Pons (tissue), 1 donor: ENCODE measurements at places on chromosomes 3 and 15.
A peak's percentile ranks its signal among the peaks of the same experiment; 100 is the strongest.

GRCh38 chr3:159200176-159200575 is 398.3 kb downstream of the MFSD1 start:
- DNase-seq, result no peak

- DNase-seq, result no peak
These were observed 242.8 kb downstream of the DTWD1 start for GRCh38 chr15:49863431-49864224.

DNA sequence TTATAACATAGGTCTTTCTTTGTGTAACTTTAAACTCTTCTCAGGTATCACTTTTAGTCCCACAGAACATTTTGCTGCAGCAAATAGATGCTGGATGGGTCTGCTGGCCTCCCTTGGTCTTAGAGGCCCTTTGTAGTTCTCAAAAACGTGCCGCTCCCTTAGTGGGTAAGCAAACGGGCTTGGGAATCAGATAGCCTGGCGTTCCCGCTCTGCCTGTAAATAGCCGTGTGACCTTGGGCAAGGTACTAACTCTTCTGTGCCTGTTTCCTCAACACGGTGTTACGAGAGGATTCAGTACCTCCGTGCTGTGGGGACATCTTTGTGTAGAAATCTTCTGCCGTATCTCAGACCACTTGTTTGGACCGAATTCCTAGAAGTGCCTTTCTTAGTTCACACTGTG is 64.4 kb downstream of the DNAJB8 start:
- DNase-seq, result no peak

DNA sequence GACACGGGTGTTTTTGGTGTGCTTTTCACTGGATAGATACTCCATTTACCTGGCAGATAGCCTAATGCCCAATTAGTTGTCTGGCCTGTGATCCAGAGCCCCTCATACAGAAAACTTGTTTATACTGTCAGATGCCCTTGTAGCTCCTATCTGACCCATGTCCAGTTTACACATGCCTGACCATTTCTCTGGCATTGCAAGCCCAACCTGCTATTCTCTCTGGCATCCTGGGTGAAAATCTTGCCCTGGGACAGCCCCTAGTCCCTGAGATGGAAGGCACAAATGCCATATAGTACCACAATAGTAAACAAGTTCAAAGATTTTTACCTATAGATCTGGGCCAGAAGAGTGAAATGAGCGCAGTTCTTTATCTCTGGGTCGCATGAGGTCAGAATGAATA is 212.6 kb downstream of the ZBBX start:
- DNase-seq, result no peak

- no peak for DNase-seq
These were observed 30.6 kb downstream of the SNRK start for GRCh38 chr3:43316783-43317460.

DNA sequence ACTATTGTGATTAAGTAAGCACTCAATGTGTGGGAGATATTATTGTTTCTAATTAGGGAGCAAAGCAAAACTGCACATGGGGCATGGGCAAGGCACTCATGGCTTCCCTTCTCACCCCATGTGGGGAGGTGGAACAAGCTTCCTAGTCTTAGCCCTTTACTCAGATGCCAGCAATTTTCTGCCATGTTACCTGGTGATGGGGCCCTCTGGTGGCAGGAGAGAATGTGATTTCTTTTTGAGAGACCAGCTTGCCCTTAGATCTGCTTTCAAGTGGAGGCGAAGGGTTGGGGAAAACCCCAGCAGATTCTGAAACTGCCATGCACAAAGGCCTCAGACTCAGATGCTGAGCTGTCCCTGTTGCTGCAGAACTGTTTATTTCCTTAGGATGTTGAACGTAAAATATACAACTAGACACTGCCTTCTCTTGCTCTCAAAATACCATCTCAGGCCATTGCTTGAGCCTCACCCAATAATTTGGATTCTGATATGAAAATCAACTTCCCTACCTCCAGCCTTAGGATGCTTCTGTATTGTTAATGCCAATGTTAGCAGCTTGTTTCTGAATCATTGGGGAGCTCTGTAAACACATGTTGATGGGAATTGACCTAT is 130.2 kb upstream of the TPRG1 start:
- DNase-seq, result peak; percentile 17

- DNase-seq, result peak; percentile 17
These were observed 53.0 kb upstream of the GSK3B start for GRCh38 chr3:120147072-120147871.

DNA sequence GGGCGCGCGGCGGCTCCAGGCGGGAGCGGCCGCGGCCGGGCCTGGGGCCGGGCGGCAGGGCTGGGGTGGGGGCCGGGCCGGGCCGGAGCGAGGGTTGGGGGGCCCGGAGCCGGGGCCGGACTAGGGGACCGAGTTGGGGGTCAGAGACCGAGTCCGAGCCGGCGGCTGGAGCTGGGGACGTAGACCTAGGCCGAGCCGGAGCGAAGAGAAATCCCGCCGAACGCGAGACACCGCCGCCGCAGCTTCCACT is 37.3 kb downstream of the HMCES start:
- no peak for DNase-seq

DNA sequence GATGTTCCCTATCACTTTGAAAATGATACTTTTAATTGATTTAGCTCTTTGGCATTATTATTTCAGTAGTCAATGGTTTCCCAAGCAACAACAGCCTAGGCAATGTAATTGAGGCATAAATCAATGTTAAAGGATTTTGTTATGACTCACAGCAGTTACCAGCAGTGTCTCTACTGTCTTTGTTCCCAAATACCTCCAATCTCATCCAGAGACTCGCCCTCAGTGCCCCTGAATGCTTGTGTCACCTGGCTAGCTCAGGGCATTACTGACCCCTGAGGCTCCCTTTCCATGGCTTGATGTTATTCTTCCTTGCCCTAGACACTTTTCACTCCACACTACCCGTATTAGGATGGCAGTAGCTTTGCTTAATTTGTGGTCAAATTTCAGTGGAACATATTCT is 227.2 kb downstream of the SQOR start:
- no peak for DNase-seq

DNA sequence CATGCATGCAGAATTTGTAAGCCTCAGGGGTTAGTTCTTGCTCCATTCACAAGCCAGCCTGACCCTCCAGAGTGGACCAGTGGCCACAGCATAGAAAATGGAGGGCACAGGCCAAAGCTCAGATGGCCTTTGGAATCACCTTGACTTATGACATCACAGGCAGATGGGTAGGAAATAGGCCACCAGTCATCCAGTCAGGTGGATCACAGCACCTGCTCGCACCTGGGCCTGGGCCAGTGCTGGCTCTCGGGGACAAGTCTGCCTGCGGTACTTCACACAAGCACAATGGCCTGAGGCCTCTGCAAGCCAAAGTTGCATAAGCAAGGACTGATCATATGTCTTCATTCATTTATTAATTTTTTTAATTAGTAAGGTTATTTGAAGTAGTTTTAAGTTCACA is 39.3 kb downstream of the PPCDC start:
- no peak for DNase-seq

DNA sequence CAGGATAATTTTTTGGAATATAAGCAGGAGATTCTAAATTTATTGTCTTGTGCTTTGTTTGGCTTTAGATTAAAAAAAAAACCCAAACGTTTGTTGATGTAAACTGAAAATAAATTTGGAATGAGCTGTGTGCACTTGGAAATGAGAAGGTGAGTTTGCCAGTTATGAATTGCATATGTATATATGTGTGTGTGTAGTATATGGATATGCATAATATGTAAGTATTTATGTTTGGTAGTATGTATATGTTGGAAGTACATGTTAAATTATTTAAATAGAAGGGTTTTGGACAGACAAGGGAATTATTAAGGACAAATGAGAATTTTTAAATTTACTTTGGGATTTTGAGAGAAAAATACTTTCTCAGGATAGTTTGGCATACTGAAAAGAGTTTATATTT is 265.8 kb upstream of the CNTN3 start:
- no peak for DNase-seq

GRCh38 chr3:113166719-113167492 is 44.5 kb upstream of the BOC start:
- peak; percentile 51 for DNase-seq

GRCh38 chr3:140724856-140725812 is 47.3 kb downstream of the TRIM42 start:
- DNase-seq, result no peak

- no peak for DNase-seq
These were observed 13.5 kb downstream of the TIGIT start for GRCh38 chr3:114307222-114307830.

DNA sequence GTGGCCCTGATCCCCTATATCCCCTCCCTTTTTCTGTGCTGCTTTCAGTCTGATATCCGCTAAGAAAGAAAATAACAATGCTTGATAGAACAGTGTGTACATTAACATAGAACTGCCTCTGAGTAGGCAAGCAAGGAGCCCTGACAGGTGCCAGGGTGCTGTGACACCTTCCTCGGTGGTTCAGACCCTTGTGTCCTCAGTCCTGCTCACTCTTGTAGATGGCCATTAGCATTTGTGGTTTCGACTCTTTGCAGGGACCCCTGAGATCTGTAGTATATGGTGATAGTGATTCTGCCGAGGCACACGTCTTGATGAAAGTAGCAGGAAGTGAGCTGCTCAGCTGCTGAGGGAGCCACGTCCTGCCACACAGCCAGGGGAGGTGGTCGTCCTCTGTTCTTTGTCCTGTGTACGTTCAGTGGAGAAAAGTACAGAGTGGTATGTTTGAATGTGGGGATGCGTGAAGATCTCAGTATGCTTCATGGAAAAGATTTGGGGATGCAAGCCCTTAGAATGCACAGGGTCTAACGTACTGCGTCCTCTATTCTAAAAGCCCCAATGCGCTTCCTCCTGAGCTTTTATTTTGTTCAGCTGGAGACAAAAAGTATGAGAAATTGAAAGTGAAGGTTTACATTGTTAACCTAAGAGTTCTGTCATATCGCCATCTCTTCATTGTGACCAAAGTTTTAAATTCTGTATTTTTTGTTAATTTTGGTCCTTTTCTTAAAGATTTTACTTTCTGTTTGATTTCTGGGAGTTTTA is 35.4 kb downstream of the PXYLP1 start:
- DNase-seq, result no peak

- no peak for DNase-seq
These were observed 115.0 kb downstream of the ISL2 start for GRCh38 chr15:76451540-76451939.

- no peak for DNase-seq
These were observed 1092.5 kb upstream of the EPHA6 start for GRCh38 chr3:95721938-95722337.

DNA sequence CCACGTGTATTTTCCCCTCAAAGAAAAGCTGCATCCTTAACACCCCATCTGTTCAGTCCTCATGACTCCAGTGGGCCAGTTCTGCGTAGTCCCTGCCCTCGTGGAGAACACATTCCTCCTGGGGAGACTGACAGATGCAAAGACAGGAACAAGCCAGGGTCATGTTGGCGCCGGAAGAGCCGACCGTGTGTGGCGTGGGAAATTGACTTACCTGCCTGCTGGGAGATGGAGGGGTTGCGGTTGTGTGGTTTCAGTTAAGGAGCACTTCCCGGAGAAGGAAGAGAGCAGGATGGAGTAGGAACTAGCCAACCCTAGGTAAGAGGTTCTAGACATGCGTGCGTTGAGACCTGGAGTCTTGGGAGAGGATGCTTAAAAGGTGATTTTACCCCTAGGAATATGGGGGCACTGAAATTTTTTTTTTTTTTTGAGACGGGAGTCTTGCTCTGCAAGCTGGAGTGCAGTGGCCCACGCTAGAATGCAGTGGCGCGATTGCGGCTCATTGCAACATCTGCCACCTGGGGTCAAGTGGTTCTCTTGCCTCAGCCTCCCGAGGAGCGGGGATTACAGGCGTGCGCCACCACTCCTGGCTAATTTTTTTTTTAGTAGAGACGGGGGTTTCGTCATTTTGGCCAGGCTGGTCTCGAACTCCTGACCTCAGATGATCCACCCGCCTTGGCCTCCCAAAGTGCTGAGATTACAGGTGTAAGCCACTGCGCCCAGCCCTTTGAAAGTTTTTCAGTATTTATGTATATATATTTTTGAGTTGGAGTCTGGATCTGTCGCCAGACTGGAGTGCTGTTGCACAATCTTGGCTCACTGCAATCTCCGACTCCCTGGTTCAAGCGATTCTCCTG is 1.4 kb downstream of the VHL start:
- no peak for DNase-seq

DNA sequence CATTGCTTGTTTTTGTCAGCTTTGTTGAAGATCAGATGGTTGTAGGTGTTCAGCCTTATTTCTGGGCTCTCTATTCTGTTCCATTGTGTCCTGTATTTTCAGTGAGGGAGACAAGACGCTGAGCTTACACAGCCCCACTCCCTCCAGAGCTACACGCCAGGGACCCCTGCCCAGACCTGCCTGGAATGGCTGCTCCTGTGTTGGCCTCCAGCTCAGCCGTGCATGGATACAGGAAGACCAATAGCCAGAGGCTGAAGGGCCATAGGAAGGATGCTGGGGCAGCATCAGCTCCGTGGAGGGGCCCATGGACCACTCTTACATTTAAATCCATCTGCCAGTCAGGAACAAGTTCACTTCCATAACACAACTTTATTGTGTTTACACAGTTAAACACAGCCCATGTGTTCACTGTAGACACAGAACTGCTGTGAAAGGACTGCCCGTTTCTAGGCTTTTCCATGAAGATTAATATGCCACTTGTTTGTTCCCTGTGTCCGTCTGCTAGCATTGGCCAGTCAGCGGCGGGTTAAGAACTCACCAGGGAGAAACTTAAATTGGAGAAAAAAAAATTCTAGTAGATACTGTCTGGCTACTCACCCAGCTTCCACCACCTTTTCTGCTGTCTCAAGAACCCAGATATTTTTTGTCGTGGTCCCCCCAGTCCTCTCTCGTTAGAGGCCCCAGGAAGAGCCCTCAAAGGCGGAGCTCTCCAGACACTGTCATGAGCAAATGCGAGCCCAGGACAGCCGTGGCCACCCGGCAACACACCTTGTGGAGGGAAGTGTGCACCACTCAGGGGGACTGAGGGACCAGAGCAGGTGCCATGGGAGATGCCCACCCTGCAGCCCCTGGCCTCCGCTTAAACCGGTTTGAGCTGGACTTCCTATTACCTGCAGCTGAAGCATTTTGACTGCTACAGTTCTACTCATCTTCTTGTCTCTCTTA is 142.3 kb upstream of the MEF2A start:
- DNase-seq, result no peak

GRCh38 chr15:49860101-49860500 is 239.3 kb downstream of the DTWD1 start:
- DNase-seq, result no peak

DNA sequence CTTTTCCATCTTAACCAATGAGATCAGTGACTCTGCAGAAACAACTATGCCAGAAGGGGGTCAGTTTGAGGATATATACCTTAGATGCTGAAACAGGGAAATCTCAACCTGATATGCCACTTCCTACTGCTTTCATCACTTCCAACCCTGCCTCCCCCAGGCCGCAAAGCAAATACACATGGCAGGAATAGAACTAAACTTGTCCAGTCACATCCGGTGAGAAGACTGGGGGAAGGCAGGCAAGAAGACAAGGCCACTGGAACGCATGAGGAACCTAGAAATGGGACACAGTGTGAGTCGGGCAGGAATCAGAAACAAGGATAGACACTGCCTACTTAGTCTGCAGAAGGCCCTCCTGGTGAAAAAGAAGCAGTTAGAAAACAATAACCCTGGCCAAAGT is 90.6 kb downstream of the MYO5A start:
- no peak for DNase-seq

GRCh38 chr3:177904621-177905020 is 631.6 kb upstream of the KCNMB2 start:
- no peak for DNase-seq

GRCh38 chr3:128319741-128320141 is 146.9 kb downstream of the DNAJB8 start:
- DNase-seq, result no peak
